ENCODE measurements at places on chromosomes 12 and 14.
A peak's percentile ranks its signal among the peaks of the same experiment; 100 is the strongest.

DNA sequence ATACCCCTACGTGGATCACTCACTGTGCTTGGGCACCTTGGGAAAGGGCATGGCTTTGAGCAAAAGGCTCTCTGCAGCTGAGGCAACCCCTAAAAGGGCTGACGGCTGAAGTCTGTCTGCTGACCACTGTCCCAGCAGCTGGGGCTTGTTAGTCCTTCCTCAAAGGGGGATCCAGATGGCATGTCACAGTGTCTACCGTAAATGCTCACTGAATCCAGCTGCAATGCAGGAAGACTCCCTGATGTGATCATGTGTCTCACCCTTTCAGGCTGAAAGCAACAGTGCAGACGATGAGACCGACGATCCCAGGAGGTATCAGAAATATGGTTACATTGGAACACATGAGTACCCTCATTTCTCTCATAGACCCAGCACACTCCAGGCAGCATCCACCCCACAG is 12.4 kb downstream of the OAS1 start:
- no peak for DNase-seq

GRCh38 chr14:30309405-30309804 is 249.6 kb upstream of the G2E3 start:
- DNase-seq: no peak

DNA sequence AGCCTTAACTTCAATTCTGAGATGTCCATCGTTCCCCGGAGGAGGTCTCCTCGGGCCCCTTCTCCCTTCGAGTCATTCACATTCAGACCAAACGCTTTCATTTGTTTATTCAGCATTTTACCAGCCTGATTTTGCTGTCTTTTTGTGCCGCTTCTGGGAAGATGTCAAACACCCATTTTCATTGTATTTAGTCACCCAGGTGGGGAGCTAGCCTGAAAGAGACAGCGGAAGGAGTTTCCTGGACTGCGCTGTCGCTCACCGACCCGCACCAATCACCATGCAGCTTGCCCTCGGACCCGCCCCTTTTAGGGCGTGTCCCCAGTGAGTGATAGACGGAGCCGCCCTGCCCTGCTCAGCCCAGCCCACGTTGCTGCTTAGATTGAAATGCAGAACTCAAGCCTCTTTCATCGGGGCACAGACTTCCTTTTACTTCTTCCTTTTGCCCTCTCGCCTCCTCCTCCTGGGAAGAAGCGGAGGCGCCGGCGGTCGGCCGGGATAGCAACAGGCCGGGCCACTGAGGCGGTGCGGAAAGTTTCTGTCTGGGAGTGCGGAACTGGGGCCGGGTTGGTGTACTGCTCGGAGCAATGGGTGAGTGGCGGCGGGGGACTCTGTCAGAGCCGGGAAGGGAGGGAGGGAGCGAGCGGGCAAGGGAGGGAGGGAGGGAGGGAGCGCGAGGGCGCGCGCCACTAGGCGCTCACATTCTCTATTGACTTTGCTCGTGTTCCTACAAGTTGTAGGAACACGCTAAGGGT is at the start of gene PAX9:
Gene PAX9, plus strand, starts transcription at position 355 of the 752 bp plus-strand sequence. Its CDS starts 230 bp downstream, at position 585.
- DNase-seq: peak; percentile 77

- no peak for DNase-seq
These were observed 1036.5 kb upstream of the NOVA1 start for GRCh38 chr14:27634056-27634970.

DNA sequence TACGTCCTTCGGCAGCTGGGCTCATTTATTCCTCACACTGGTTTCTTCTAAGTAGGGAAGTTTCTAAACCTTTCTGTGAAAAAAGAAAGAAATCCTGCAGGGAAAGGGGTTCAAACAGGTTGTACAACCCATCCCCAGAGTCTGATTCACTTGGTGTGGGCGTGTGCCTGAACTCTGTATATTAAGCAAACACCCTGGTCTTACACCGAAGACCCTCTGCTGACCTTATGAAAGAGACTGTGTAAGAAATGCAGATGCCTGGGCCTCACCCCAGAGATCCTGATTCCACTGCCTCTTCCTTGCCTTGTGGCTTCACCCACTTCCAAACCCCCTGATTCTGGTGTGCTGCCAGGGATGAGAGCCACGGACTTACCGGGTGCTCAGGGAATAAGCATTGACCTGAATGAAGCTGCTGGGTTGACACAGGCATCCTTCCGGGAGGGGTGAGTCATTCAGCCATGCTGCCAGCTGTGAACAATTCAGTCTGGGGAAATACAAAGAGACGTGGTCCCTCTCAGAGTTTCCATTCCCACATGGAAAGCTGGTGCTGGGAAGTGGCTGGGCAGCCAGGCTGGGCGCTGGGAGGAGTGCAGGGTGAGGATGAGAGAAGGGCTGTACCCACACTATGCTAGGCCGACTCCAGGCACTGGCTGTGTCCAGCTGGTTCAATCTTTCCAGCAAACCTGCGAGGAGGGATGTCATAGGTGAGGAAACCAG is 26.5 kb upstream of the ACTN1 start:
- DNase-seq: no peak

GRCh38 chr12:6936636-6937480 is 6.8 kb upstream of the RNU7-1 start:
- peak; percentile 47 for DNase-seq

GRCh38 chr14:79638672-79639266 is 572.5 kb downstream of the DIO2 start:
- DNase-seq: no peak

- DNase-seq: no peak
These were observed 33.0 kb downstream of the CYP46A1 start for GRCh38 chr14:99716850-99717681.

DNA sequence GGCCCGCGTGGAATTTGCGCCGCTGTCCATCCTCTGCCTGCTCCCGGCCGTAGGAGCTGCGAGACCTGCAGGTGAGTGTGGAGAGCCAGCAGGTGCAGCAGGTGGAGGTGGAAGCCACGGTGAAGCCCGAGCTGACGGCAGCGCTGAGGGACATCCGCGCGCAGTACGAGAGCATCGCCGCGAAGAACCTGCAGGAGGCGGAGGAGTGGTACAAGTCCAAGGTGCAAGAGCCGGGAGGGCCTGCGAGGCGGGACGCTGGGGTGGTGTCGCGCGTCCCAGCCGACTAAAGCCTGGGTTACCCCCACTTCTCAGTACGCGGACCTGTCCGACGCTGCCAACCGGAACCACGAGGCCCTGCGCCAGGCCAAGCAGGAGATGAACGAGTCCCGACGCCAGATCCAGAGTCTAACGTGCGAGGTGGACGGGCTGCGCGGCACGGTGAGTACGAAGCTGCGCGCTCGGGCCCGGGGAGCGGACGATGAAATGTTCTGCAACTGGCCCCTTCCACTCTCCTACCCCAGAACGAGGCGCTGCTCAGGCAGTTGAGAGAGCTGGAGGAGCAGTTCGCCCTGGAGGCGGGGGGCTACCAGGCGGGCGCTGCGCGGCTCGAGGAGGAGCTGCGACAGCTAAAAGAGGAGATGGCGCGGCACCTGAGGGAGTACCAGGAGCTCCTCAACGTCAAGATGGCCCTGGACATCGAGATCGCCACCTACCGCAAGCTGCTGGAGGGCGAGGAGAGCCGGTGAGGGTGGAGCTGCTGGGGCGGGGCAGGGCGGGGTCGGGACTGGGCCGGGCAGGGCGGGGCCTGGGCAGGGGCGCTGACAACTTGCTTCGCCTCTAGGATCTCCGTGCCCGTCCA is 2.1 kb downstream of the PRPH start:
- DNase-seq: peak; percentile 67

DNA sequence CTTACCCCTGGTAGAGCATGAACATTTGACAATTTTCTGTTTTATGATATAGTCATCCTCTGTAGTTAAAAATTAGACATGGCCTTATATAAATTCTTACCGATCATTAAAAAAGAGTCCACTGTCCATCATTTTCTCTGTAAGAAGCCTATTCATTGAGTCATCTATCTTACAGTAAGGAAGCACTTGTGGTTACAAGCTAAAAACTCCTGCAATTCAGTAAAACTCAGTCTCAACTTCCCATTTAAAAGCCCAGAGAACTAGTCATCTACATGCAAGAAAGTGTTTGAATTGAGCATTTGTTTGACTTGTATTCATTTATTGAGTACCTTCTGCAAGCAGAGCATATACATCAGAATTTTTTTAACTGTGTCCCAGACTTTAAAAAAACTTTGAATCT is 63.3 kb downstream of the GTF2A1 start:
- no peak for DNase-seq

DNA sequence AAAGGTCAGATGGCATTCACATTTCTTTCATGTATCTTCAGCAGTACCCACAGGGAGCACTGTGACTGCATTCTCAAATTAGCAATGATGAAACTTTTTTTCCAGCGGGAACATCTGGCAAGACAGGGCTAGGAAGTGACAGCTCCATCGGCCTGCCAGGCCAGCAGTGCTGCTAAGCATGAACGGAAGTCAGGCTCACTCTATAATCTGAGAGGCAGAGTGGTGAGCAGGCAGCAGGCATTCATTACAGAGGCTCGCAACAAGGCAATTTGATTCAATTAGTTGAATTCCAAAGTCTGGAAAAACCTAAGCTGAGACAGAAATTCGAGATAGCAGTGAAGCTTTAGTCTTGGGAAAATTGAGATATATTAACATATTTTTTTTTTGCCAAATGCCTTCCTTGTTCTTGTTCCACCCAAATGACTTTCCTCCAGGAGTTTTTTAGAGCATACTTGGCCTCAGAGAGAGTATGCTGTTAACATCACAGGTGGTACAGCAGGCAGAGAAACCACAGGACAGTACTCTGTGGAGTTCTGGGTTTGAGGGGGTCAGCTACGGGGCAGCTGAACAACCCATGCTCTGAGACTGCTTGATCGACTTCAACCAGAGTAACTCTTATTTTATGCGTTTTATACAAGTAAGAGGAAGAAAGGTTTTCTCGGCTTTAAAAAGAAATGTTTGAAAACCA is 414.9 kb downstream of the APAF1 start:
- DNase-seq: peak; percentile 9

GRCh38 chr12:96514328-96514727 is 25.0 kb downstream of the CFAP54 start:
- DNase-seq: no peak

DNA sequence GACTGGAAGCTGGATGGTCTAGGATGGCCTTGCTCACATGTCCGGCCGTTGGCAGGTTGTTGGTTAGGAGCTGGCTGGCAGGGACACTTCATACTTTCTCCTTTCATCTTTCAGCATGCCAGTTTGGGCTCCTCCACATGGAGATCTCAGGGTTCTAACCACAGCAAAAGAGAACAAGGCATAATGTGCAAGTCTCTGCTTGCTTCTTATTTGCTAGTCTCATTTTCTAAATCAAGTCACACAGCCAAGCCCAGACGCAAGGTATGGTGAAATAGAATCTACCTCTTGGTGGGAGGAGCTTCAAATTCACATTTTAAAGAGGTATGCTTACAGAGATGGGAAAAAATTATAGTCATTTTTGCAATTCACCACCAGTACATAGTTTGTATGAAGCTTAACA is 69.1 kb upstream of the NAP1L1 start:
- DNase-seq: no peak

Data from right kidney (tissue), 9 donors.